ENCODE measurements at places on chromosomes 5 and 9. TPM values are rescaled to one million over a fixed set of nuclear protein-coding genes. Genes with fewer than 3 reads are reported as not detected.
A peak's percentile ranks its signal among the peaks of the same experiment; 100 is the strongest.

- no peaks in the 10 kb centered on the region for H3K27me3 ChIP-seq
- peaks cover 6% of the 10 kb centered on the region for H3K4me1 ChIP-seq
- DNase-seq: no peak
- no peak overlapping the region for H3K4me3 ChIP-seq
These were observed 206.3 kb downstream of the EFNA5 start for GRCh38 chr5:107464416-107464815.

DNA sequence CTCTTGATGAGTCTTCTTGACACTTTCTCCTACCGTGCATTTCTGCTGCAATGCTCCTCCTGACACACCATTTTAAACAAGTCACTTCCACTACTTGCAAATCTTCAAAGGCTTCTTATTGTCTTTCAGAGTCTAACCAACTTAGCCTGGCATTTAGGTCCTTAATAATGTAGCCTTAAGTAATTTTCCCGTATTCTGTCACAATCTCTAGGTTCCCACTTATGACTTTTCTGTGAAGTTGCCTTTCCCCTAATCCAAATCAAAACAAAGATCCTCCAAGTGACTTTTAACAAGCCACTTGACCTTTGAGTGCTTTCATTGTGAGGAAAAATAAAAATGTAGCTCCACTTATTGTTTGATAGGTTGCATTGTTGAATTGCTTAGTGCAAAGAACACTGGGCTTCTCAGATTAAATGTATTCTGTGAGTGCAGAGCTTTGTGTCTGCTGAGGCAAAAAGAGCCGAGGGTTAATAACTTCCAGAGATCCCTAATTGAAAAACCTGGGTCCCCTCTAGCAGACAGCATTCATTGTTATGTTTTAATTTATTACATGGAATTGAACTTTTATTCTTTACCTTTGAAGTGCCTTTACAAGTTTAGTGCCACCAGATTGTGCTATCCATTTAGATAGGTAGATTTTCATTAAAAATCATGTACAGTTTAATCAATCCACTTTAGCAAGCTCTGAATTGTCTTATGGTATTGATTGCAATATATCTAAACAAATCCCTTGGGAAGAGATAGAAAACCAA lies 341.7 kb upstream of the TYRP1 start:
- H3K27me3 ChIP-seq: no peaks in the 10 kb centered on the region
- no peak overlapping the region for H3K27ac ChIP-seq
- H3K36me3 ChIP-seq: no peaks in the 10 kb centered on the region

- no peak overlapping the region for H3K27ac ChIP-seq
- H3K4me1 ChIP-seq: no peaks in the 10 kb centered on the region
- no peak for DNase-seq
- H3K27me3 ChIP-seq: peaks cover 44% of the 10 kb centered on the region
These were observed 221.5 kb downstream of the MSX2 start for GRCh38 chr5:174945853-174946252.

DNA sequence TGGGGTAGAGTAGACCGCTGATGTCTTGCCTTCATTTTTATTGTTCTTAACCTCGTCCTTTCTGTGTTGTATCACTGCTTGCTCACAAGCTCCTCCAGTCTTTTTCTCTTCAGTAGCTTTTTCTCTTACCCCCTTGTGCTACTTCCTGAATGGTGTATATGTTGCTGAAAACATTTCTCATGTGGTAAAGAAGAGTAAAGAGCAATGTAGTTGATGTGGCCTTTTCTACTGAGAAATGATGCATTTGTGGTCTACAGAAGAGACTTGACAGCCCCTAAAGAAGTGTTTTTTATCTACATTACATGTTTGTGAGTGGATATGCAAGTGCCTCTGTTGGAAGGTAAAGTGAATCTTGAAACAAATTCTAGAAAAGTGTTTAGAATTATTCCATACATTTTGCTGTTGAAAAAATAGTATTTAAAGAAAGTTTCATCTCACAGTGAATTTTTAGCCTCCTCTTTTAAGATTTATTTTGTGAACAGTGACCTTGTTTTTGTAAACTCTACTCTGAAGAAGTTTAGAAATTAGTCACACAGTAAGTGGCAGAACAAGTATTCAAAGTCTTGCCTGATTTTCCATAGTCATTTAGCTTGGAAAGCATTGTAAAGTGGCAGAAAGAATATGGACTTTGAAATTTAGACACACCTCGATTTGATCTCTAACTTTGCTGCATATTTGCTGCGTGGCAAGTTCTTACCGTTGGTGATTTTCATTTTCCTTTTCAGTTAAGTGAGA lies 17.4 kb downstream of the CDC42SE2 start:
- peak overlapping the region; percentile 22 for H3K4me3 ChIP-seq
- no peak for DNase-seq
- peaks cover 6% of the 10 kb centered on the region for H3K4me1 ChIP-seq
- no peak overlapping the region for H3K27ac ChIP-seq
- H3K36me3 ChIP-seq: peaks cover 6% of the 10 kb centered on the region

LHX3 gene
- not detected for polyA plus RNA-seq

JAK2 gene
- 6.7 TPM for polyA plus RNA-seq

PCDHB16 gene
- polyA plus RNA-seq: 0.62 TPM

TXNDC8 gene
- not detected for polyA plus RNA-seq

All from heart right ventricle (tissue), 16 donors.